ENCODE measurements at places on chromosomes 6 and 20. TPM values are rescaled to one million over a fixed set of nuclear protein-coding genes. Genes with fewer than 3 reads are reported as not detected.

DNA sequence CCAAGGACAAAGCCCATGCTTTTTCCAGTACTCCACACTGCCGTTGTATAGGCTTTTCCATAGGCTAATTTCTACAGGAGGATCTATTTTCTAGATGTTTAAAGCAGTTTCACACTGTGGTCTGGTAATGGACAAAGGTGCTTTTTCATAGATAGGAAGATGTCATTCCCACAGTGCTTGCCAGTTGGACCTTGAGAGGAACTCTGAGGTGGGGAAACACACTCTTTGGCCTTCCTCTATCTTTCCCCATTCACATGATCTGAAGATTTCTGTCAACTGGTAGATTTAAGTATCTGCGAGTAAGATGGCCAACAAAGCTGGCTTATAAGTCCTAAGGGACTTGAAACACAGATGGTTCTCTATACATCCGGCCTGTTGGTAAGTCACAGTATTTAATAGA is 477.3 kb downstream of the UTRN start:
- no peak for DNase-seq

- no peak for DNase-seq
Measured at GRCh38 chr6:154123155-154123956, 84.3 kb downstream of the OPRM1 start.

DNA sequence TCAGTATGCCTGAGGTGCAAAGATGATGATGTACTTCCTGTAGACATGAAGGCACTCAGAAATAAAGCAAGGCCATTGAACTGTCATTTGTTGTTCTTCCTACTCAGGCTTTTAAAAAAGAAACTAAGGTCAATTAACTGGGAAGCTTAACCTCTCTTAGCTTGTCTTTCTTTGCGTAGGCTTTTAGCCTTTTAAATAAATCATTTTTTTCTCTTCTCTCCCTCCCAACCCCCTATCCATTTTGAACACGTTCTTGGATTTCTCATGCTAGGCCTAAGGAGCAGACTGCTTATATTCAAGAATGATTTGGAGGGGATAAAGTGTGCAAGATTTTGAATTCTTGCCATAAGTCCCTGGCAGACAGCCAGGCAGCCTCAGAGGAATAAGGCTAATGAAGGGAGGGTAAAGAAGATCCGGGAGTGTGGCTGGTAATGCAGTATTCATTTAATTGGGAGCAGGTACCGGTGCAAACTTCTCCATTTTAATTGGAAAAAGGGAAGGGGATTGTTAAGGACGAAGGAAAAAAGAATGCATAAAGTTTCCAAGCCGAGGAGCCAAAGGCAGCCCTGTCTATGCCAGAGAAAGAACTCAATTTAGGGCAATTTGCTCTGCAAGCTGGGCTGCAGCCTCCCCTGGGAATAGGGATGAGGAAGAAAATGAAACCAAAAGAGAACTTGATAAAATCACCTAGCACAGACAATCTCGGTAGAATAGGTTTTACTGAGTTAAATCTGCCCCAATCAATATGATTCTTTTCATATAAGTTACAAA is 343.8 kb upstream of the MMS22L start:
- DNase-seq = peak; percentile 64

GRCh38 chr6:35611240-35611639 is 77.5 kb downstream of the FKBP5 start:
- DNase-seq = no peak

DNA sequence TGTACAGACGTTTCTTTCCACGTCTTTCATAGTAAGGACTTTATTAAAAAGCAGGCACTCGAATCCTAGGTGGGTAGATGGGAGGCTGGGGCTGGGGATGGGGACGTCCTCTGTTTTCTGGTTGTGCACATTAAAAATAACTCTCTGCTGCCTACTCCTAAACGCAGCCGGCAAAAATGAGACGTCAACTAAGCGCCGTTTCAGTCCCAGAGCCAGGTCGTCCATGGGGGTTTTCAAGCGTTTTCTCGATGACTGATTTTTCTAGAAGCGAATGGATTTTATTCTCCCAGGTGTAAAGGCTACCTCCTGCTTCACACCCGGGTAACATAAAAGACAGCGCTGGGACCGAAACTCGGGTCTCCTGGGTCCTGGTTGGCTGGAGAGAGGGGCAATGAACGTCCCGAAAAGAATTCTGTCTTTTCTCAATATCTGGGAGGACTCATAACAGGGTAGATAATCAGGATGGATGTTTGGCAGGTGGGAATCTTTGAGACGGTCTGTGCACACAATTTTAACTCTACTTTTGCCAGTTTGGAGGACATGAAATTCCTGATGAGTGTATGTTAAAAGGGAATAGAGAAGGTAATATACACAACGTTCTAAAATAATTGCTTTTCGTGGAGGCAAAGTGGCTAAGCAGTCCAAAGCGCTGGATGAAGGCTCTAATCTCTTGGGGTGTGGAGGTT is 25.2 kb downstream of the GPX6 start:
- no peak for DNase-seq

DNA sequence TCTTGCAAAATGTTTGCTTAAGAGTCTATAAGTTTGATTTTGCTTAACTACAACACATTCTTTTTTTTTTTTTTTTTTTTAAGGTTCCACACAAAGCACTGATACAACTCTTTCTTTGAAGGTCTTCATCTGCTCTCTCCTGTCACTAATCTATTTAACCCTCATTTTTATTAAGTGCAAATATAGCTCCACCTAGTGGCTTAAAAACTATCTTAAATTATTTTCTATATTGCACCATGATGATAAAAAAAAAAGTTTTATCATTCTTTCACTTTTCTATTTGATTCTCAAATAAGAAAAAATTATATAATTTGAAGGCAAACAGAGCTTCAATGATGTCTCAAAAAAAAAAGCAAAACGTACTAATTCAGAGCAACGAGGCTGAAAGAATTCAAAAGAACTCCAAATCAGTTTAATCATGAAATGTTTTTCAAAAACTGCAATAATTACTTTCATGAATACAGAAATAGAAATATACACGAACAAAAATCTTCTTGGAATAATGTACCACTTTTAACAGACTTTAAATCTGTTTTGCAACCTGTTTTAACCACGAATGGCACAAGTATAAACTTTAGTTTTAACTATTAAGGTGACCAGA is 12.8 kb downstream of the ESF1 start:
- DNase-seq = no peak

GRCh38 chr20:32473231-32474008 is 111.7 kb downstream of the NOL4L start:
- no peak for DNase-seq

DNA sequence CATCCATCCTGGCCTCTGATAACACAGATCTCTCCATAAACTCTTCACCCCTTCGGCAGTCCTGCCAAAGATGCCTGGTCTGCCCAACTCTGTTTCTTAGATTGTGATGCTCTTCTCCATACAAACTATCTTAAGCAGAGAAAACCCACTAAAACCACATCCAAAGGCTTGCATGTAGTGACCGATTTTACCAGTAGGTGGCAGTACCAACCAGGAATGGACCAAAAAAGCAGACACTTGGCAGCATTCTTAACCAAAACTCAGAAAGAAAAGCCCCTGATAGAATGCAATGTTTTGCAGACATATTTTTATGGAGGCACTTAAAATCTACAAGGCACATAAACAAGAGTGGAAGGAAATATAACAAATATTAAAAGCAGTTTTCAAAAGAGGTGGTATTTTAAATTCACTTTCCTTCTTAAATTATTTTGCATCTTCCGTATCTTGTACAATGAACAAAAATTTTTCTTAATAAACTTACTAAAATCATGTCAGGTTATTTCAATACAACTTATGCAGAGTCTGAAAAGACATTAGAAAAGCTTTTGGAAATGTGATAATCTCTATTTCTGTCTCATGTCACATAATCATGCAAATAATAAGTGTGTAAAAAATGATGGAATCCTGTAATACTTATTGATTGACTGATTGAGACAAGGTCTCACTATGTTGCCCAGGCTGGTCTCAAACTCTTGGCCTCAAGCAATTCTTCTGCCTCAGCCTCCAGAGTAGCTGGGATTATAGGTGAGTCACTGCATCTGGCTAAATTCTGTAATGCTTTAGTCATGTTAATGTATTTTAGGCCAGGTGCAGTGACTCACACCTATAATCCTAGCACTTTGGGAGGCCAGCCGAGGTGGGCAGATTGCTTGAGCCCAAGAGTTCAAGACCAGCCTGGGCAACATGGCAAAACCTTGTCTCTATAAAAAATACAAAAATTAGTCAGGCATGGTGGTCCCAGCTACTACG is 29.4 kb downstream of the LRP11 start:
- DNase-seq = peak; percentile 74

GRCh38 chr20:21577551-21577950 is 63.7 kb upstream of the NKX2-2 start:
- DNase-seq = no peak

DNA sequence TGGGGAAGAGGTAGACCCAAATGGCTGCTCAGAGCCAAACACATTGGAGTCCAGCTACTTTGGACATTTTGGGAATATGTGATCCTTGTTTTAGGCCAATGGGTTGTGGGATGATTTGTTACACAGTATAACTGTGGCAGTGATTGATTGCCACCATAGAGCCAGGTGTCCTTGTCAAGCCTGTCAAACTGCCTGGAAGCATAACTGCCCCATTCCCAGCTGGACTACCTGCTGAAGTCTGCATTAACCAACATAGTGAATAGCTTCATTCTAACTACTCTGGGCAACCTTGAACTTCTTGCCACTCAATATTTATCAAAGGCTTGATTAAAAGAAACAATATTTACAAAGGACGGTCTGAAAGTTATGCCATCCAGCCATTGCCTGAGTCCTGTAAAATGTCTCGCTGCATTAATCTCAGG is 164.7 kb downstream of the LINC00237 start:
- DNase-seq = no peak

GRCh38 chr20:5033566-5033965 is 32.3 kb upstream of the SLC23A2 start:
- no peak for DNase-seq

GRCh38 chr20:44967207-44967807 is 995 bp downstream of the STK4 start:
- no peak for DNase-seq

DNA sequence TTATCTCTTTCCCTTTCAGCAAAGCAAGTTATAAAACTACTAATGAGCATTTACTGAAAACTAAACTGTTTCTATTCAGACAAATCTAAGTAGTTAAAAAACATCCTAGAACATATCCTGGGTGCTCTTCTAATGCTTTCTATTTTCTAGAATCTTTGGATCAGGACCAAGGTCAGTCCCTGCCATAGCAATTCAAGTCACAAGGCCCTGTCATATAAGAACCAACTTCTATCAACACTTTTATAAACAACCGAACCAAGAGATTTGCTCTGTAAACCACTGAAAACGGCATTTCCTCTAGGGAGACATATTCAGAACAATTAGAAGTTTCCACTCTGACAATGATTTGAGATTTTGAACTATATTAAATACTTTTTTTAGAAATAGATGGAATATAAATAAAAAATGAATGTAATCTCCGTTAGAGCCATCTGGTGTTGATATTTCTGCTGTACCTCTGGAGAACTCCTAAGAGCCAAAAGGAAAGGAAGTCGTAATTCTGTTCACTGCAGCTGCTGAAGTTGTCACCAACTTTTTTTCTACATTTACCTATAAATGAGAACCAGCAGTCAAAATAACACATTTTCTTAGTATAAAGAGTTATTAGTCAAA is 51.4 kb upstream of the LGSN start:
- DNase-seq = no peak

DNA sequence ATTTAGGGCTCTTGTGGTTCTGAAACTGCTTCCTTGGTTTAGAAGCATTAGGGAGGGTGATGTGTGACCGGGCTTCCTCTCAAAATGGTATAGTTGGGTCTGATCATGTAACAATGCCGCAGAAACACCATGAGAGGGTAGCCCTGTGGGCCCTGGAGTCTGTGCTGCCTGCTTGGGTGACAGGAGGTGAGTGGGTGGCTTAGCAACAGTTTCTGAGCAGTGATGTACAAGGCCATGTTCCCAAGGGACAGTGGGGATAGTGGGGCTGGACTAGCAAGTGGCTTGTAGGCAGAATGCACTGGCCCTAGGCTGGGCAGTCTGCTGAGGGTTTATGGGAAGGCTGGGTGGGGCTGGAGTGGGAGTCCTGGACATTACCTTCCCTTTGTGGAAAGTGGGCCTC is 106.9 kb upstream of the MYL9 start:
- no peak for DNase-seq

DNA sequence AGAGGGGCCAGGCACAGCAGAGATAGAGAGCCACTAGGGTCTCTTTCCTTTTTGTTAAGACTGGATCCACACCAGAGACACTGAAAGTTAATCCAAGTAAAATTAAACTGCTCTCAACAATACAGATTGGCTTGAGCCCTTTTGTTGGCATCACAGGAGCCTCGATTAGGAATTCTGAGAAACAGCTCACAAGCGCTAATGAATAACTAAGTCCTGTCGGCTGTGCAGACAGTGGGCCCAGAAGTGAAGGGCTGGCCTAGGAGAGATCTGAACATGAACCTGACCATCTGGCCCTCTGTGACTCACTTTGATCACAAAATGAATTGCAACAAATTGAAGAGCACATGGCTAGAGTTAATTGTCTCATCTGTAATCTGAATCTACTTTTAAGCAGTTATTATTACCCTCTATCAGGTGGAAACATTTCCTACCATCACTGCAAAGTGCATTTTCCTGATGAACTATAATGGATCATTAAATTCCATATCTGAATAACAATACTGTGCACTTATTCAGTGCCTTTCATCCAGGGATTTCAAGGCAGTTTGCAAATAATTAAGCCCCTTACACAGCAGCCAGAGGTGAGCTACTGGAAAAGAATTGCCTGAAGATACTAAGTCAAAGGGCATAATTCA is 3.2 kb downstream of the BACH2 start:
- DNase-seq = no peak

DNA sequence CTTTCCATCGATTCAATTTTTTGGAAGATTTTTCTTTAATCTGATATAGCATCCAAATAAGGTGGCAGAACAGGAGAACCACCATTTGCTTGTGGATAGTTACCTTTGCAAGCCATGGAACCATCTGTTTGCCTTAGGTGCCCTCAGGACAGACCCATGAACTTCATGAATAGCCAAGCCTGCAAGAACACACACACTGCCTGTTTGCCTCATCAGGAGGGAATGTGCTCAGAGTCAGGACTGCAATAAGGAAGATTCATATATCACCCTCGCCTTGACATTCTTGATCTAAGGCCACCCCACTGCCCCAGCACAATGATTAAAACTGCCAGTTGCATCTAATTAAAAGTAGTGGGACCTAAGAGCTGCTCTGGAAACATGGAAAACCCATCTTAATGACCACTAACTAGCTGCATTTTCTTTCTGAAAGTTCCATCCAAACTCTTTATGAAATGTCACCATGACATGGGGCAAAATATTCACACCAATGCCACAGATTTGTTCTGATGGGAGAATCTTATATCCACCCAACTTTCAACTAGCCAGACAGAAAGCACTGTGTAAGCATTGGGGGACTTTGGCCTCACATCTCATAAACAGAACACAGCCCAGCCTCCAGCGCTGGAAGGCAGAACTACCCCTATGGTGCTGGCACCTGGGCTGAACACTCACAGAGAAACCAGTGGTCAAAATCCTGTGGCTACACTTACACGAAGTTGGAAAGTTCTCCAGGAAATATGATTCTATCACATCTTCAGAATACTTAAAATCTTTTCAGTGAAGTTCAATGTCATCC is 48.3 kb downstream of the TBXT start:
- no peak for DNase-seq

- DNase-seq = peak; percentile 43
Measured at GRCh38 chr20:23127506-23128279, 41.6 kb upstream of the CD93 start.

IL17F gene
- not detected for total RNA-seq

KAT14 gene
- total RNA-seq = 14.4 TPM

EEF1A2 gene
- total RNA-seq = 0.45 TPM

TRIM15 gene
- not detected for total RNA-seq

PKHD1 gene
- 0.04 TPM for total RNA-seq

SUMO4 gene
- 7.1 TPM for total RNA-seq

GRM1 gene
- total RNA-seq = 0.45 TPM

XPO5 gene
- 33.5 TPM for total RNA-seq

LIN28B gene
- not detected for total RNA-seq

FAM83C gene
- not detected for total RNA-seq

All from sciatic nerve (tissue), 2 donors.